ENCODE measurements at places on chromosomes 3 and 15.

- DNase-seq: no peak
These were observed 129.3 kb downstream of the SST start for GRCh38 chr3:187540847-187541246.

- DNase-seq: no peak
These were observed 1721.7 kb downstream of the OTOL1 start for GRCh38 chr3:163218336-163218735.

DNA sequence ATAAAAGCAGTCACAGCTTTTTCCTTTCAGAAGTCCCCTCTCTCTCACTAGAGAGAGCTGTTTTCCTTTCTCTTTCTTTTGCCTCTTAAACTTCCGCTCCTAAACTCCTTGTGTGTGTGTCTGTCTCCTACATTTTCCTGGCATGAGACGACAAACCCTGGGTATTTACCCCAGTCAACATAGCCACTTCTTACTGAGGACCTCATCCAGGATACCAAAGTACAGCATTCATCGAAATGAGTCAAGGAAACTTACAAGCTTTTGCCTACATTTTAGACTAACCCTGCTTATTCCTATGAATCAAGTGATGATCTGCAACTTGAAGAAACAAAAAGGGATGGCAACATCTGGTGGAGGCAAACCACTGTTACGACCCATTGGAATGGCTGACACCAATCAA is 16.7 kb downstream of the PATL2 start:
- peak; percentile 16 for DNase-seq

DNA sequence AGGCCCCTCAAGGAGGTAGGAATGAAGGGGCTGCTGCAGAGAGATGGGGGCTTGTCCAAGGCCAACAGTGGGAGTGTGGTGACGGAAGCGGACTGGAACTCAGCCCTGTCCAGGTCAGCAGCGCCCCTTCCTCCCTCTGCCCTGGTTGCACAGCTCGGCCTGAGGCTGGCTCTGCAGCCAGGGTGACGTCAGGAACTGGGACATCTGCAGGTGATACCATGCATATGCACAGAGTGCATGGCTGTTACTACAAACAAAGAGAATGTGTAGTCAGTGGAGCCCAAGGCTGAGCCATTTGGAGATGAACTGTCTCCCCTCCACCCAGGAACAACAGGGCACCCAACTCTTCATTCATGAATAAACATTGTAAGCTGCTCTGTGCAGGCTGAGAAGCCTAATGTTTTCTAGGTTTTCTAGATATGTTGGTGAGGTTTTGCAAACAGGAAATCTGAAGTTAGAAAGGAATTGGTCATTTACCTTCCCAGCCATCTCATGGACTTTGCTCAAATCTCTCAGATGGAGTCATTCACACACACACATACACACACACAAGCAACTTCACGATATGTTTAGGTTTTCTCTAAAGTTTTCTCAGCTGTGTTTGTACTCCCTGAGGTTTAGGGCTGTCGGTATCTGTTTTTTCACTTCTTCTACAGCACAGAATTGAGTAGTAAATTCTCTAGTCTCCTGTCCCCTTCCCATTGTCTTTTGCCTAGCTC is 117.2 kb downstream of the TLE3 start:
- no peak for DNase-seq

DNA sequence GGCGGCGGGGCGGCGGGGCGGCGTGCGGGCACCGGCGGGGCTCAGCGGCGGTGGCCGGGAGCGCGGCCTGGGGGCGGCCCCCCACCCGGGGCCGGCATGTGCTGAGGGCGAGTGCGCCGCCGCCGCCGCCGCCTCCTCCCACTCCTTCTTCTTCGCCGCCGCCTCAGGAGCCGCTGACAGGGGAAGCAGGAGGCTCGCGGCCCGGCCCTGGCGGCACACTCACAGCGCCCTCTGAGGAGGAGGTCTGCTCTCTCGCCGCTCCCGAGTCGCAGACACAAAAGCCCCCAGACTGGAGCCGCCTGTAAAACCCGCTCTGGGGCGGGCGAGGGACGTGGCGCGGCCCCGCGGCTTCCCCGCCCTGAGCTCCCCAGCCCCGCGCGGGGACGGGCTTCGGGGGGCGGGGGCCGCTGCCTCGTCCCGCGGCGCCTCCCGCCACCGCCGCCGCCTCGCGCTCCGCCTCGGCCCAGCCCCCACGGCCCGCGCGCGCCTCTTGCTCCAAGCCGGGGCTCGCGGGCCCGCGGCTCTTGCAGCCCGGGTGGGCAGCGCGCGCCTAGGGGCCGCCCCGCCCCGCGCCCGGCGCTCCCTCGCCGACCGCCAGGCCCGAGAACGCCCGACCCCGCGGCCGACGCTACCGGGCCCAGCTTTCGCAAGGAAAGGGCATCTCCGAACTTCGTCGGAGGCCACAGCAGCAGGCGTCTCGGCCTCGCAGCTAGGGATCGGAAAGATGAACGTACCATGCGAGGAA is at the start of gene PYGO1:
TSS of gene PYGO1 (minus strand) at position 276 of the 745 bp plus-strand sequence. CDS start 462 bp downstream, outside the sequence.
- peak; percentile 71 for DNase-seq

DNA sequence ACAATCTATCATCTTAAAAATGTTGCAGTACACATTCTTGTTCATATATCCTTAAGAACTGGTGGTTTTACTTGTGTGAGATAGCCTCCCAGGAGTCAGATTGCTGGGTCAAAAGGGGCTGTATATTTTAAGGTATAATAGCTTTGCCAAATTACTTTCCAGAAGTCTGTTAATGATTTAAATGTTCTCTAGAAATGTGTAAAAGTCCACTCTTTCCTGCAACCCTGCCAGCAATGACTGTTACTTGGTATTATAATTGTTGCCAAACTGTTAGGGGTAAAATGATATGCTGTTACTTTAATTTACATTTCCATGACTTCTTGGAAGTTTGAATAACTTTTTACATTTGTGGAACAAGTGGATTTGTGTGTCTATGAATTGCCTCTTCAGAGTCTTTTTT is 170.8 kb downstream of the SLC9A9 start:
- DNase-seq: no peak

DNA sequence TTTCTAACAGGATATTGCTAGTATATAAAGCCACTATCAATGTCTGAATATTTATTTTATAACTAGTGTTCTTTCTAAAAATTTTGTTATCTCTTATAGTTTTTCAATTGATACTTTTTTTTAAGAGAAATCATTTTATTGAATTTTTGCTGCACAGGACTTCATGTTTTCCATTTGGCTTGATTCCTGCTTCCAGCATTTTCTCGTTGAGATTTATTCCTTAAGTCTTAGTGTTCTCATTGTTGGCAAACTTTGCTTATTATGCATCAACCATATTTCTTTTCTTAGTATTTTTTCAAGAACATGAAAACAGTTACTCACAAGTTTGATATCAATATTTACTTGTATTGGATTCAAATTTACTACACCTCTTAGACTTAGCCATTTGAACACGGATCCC is 113.4 kb downstream of the UNC13C start:
- DNase-seq: no peak

DNA sequence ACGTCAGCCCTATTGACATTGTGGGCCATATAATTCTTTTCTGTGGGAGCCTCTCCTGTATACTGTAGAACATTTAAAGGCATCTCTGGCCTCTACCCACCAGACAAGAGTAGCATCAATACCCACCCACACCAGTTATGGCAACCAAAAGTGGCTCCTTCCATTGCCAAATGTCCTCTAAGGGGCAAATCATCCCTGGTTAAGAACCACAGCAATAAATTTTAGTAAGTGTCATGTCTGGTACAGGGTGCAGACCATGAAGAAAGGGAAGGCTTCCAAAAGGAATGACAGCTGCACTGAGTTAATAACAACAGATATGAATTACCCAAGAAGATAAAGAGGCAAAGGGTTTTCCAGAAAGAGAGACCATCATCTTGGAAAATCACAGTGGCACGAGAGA is 6.9 kb upstream of the CLDN18 start:
- no peak for DNase-seq

- no peak for DNase-seq
These were observed 31.1 kb downstream of the DNAJB8 start for GRCh38 chr3:128435561-128435960.

DNA sequence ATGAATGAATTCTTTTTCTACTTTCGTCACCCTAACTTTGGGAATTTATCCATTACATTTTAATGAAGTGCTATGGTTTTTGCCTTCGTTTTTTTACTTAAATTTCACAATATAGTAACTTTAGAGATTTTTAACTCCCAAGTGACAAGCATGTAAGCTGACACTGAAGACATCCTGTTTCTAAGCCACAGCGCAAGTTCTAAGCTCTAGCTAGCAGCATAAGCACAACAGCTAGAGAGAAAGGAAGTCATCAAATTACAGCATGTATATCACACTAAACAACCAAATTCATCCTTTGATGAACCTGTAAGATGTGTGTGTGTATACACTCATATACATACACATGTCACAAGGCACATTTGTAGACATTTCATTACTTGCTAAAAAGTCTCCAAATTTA is 119.3 kb downstream of the P3H2 start:
- peak; percentile 66 for DNase-seq

DNA sequence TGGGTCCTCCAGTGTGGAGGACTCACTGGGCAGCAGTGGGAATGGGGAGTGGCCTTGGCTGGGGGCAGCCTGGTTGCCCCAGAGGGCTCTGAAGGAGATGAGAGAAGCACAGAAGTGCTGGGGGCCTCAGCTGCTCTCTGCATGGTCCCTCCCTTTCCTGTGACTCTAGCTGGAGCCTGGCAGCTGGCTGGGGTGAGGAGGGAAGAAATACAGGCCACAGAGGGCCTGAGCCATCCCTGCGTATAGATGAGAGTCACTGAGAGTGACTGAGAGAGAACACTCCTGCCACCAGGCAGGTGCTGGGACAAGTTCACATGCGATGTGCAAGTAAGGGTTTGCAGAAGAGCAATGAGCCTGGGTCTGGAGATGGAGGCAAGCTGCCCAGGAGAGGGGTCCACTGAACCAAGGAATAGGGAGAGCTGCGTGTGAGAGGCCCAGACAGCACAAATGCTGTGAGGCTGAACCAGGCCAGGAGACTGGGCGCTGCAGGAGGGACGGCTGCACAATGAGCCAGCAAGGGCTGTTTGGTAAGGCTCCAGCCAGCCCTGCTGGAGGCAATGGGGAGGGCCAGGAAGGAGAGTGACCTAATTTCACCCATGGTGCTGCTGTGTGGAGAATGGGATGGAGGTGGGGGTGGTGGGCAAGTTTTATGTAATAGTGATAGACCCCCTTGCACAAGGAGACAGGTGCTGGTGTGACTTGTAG is 87.2 kb downstream of the CLSTN2 start:
- no peak for DNase-seq

DNA sequence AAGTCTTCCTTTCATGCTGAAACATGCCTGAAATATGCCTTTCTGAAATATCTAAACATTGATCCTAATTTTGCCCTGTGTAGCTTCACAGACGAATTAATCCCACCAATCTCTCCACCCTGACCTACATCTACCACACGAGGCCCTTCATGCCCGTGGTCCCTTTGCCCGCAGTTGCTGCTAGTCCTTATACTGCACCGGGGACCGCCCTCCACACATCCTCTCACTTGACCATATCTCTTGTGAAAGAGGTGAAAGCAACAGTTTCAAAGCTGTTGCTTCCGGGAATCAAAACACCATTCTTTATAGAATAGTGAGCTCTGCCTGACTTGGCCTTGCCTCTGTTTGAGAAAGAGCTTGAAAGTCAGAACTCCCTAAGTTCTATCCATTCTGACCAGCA is 499.5 kb downstream of the NTRK3 start:
- DNase-seq: no peak

GRCh38 chr15:48930735-48931134 is 33.0 kb downstream of the SHC4 start:
- no peak for DNase-seq

DNA sequence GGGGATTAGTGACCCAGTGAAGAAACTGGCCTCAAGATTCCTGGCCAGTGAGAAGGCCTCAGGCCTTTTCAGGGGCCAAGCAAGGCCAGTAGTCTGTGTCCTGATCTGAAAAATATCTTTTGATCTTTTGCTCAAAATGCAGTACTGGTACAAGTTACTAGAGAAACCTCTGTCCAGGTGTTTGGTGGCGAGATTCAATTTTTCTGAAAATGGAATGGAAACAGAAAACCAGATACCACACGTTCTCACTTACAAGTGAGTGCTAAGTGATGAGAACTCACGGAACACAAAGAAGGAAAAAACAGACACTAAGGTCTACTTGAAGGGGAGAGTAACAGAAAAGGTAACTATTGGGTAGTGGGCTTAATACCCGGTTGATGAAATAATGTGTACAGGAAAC is 463.4 kb downstream of the ZIC1 start:
- DNase-seq: no peak

DNA sequence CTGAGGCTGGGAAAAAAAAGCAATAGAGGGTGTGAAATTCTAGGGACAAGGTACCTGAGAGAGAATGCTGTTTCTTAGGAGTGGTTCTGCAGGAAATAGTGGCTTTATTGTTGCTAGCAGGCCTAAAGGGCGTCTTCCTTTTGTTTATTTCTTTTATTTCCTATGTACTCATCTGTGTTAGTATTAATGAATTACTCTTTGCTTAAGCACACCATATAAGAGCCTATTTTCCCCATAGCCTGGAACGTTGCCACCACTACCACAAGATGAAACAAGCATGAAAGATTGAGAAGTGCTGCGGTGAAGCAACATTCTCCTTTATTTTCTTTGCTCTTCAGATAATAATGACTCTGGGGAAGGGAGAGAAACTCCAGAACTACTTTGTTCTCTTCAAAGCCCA is 21.3 kb upstream of the GOLIM4 start:
- peak; percentile 8 for DNase-seq

DNA sequence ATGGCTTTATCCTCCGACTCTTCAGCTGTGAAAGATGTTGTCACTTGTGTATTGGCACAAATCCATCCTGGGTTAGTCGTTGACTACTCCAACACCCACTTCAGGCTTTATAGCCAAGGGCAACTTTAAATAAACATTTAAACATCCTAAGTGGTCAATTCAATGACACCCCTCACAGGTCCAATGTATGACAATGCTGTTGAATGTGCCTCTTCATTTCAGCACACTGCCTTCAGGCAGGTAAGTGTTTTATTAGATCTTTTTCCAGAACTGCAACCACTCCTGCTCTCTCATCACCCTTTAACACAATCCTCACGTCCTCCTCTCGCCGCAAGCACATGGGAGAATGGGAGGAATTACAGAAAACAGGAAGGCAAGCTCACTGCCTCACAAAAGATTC is 30.3 kb downstream of the IL12A start:
- DNase-seq: no peak

DNA sequence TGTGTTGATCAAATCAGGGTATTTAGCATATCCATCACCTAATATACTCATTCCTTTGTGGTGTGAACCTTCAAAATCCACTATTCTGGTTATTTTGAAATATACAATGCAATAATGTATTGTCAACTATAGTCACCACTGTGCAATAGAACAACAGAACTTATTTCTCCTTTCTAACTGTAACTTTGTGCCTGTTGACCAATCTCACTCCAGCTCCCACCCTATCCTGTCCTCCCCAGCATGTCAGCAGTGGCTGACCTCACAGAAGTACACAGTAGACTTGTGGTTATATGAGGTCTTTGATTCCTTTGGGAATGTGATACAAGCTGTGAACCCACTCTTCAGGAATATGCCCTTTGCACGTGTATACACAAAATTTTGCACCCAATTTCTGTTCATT is 64.2 kb downstream of the ECT2 start:
- DNase-seq: no peak
